ENCODE measurements at places on chromosomes 16 and 17.
A peak's percentile ranks its signal among the peaks of the same experiment; 100 is the strongest.

GRCh38 chr17:30961209-30962188 is 9.3 kb upstream of the RNF135 start:
- DNase-seq = no peak

DNA sequence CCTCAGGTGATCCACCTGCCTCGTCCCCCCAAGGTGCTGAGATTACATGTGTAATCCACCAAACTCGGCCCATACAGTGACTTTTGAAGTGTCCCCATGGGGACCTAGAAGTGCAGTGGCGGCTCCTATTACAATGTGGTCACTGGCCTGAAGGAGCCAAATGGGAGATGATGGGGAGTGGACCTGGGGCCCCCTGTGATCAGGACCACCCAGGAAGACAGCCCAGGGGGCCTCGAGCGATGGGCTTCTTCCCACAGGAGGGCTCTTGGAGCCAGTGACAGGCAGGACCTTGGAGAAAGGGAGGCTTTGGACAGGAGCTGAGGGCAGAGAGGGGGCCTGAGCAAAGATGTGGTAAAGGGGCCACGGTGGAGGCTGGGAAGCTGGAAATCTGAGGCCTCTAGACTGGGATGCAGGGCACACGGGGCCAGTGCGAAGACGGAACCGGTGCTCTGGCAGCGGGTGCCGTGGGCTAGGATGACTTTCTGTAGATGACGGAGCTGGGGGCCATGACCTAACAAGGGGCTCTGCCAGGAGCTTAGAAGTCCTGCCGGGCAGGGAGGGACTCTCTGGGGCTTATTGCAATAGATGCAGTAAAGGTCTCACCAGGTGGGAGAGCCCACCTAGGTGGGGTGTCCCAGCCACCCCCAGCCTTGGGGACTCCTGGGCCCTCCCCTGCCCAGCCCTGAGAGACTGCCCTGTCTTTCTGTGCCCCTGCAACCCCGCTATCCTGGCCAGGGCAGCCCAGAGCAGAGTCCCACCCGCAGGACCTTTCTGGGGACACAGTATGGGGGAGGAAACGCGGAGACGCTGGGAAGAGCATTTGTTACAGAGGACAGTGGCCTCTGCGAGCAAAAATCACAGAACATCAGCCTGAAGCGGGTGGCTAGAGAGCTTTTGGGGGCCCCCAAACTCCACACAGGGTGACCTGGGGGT is 2.7 kb upstream of the C17orf99 start:
- no peak for DNase-seq

GRCh38 chr17:15963670-15964110 is 18.8 kb downstream of the ADORA2B start:
- DNase-seq = no peak

- DNase-seq = no peak
Measured at GRCh38 chr16:31700200-31700529, 172.5 kb downstream of the AHSP start.

- DNase-seq = no peak
Measured at GRCh38 chr16:54285414-54286089, 1.0 kb downstream of the IRX3 start.

DNA sequence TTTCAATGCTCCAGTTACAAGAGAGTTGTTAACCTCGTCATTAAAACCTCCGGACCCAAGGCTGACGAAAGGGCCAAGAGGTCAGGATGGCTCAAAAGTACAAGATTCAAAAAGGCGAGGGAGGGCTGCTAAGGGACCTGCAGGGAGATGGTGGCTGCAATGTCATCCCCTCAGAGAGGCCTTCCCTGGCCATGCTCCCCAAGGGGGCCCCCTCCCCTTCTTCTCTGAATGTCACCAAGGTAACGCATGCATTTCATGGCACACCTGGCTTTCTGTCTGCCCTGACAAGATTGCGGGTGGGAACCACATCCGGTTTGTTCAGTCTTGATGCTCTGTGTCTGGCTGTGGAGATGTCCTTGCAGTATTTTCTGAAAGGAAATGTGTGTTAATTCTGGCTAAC is 89.9 kb downstream of the C16orf78 start:
- peak; percentile 34 for DNase-seq

DNA sequence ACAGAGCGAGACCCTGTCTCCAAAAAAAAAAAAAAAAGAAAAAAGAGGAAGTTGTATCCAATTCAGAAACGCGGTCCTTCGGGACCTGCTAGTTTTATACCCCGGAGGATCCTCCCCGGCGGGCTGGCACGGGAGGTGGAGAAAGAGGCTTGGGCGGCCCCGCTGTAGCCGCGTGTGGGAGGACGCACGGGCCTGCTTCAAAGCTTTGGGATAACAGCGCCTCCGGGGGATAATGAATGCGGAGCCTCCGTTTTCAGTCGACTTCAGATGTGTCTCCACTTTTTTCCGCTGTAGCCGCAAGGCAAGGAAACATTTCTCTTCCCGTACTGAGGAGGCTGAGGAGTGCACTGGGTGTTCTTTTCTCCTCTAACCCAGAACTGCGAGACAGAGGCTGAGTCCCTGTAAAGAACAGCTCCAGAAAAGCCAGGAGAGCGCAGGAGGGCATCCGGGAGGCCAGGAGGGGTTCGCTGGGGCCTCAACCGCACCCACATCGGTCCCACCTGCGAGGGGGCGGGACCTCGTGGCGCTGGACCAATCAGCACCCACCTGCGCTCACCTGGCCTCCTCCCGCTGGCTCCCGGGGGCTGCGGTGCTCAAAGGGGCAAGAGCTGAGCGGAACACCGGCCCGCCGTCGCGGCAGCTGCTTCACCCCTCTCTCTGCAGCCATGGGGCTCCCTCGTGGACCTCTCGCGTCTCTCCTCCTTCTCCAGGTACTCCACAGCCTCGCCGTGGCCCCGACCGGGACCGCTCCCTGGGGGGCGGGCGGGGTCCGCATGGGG is at the start of gene CDH3:
CDH3 (plus strand) TSS at position 596 of the 779 bp plus-strand sequence; CDS start at position 666, 70 bp downstream.
- DNase-seq = no peak

DNA sequence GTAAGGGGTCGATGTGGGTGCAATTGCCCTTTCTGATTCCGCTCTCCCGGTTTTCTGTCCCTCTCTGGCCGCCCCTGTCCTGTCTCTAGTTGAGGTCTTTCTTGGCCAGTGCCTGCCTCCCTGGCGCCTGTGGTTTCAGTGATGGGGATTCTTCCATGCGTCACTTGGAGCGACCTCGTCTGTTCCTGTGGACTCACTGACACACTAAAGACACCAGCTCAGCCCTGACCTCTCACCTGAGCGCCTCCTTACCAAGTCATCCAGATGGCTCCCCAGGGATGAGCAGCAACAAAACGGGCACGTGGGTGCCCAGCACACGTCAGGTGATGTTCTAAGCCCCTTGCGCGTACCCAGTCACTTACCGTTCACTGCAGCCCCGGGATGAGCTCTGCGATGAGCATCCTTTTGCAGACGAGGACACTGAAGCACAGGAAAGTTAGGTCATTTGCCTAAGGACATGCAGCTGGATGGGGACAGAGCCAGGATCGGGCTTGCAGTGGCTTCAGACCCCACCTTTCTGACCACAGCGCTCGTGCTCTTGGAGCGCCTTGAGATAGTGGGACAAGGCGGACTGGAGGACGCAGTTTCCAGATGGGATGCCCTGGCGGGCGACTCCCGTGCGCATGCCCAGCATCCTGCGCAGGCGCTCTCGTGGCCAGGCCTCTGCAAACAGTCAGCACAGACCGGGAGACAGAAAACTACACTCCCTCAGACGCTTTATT is 11.5 kb upstream of the LGALS3BP start:
- DNase-seq = no peak

- no peak for DNase-seq
Measured at GRCh38 chr16:81936209-81937000, 74.9 kb downstream of the SDR42E1 start.

DNA sequence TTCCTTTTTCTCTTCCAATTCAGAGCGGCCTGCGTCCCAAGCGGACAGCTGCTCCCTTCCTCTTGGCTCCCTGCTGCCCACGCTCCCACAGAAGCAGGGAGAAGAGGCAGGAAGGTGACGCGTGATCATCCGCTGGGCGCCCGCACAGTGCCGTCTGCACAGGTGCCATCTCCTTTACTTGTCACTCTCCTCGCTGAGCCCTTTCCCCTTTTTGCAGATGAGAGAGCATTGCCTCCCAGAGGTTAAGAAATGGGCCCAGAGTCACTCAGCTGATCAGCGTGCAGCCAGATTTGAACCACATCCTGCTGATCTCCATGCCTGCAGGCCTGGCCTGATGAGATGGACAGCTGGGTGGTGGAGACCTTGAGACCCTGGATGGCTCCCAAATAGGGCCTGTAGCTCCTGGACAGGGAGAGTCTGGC is 299.8 kb downstream of the SEC14L1 start:
- DNase-seq = no peak

GRCh38 chr17:2042390-2042847 is 597 bp downstream of the OVCA2 start:
- DNase-seq = no peak

DNA sequence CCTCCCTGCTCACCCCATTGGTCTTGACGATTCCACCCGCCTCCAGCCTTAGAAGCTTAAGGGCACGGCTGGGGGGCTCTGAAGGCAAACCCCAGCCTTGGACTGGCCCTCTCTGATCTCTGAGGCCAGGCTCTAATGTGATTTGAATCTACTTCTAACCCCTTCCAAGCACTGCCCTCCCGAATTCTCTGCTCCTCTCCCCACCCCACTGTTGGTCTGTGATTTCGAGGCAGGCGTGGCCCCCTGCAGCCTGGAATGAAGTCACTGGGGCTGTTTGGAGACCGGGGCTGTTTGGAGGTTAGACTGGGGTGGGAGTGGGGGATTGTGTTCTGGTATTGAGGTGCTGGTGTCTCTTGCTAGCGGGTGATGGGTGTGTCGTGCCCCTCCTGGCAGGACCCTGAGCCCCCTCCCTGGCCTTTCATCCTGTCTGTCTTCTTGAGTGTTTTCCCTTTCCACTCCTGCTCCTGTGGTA is 2.2 kb downstream of the GRB7 start:
- no peak for DNase-seq

GRCh38 chr16:53785044-53785443 is 81.1 kb downstream of the FTO start:
- no peak for DNase-seq

All from stimulated activated CD8-positive, alpha-beta memory T cell treated with anti-CD3 and anti-CD28 coated beads, Interleukin-7, amount 100 ng/mL, for 4 hours (primary cell).